ENCODE measurements at places on chromosomes 5 and 9.

- no peak for DNase-seq
Observed at GRCh38 chr5:58571501-58571900, 11.4 kb upstream of the RAB3C start.

GRCh38 chr5:80125962-80126480, 90.9 kb downstream of the THBS4 start:
- no peak for DNase-seq

DNA sequence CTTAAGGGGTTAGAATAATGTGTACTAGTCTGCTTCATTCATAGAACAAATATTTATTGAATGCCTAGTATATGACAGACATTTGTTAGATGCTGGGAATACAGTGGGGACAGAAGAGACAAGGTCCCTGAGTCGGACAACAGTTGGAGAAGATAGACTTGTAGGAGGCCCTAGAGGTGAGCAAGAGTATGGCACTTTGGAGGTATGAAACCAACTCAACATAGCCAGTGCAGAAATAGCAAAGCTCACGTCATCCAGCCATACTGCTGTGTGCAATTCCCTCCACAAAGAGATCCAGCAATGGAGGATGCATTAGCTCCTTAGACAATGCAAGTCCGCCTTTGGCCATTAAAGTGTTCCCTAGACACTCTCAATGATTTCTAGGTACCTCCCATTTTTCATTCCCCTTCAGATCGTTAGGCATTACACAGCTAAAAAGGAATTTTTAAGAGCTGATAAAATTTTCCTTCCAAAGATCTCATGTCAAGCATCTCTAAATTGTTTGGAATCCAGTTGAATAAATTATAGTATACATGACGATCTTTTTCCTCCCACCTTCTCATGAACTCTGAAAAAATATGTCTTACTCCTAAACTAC, 1949.6 kb upstream of the WWC1 start:
- peak; percentile 27 for DNase-seq

DNA sequence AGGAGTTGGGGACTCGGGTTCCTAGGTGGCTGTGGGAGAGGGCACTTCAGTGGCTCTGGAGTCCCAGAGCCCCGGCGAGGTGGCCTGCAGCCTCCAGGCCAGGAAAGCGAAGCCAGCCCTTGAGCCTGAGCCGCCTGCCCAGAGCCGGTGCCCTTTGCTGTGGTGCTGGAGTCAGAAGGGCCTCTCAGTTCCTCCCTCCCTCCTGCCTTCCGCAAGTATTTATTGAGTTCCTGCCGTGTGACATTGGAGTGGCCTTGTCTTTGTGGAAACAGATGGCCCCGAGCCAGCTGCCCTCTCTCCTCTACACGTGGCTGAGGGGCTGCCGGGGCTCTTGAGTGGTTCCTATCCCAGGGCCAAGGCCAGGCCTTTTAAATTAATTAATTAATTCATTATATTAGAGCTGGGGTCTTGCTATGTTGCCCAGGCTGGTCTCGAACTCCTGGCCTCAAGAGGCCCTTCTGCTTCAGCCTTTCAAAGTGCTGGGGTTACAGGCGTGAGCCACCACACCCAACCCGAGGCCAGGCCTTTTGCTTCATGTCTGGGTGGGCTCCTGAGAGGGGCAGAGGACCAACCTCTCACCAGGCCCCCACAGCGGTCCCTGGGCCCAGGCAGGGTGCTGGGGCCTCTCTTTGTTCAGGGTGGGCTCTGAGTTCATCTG, 45.6 kb upstream of the IER5L start:
- no peak for DNase-seq

GRCh38 chr5:180844432-180844831, 16.6 kb downstream of the ZFP62 start:
- no peak for DNase-seq

- DNase-seq: no peak
Observed at GRCh38 chr5:99922386-99922785, 612.8 kb upstream of the FAM174A start.

GRCh38 chr9:6356441-6356840, 28.3 kb downstream of the TPD52L3 start:
- no peak for DNase-seq

- DNase-seq: peak; percentile 53
Observed at GRCh38 chr9:95515272-95516113, 1.3 kb downstream of the PTCH1 start.

- DNase-seq: peak; percentile 49
Observed at GRCh38 chr9:116589392-116590354, 97.4 kb upstream of the TRIM32 start.

DNA sequence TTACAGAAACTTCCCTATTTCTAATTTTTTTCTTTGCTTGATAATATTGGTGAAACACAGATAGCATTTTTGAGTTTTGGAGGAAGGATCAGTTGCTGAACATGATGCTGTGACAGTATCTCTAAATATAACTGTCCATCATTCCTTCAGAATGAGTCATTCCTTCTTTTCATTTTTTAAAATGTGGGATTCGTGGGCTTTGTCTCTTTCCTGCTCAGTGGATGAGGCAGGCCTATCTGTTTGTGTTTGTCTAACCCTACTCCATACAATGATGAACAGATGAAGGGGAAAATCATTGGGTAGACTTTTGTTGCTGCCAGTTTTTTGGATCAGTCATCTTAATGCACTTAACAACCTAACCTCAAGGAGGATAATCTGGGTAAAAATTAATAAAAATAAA, 15.7 kb upstream of the OR13C8 start:
- DNase-seq: no peak

DNA sequence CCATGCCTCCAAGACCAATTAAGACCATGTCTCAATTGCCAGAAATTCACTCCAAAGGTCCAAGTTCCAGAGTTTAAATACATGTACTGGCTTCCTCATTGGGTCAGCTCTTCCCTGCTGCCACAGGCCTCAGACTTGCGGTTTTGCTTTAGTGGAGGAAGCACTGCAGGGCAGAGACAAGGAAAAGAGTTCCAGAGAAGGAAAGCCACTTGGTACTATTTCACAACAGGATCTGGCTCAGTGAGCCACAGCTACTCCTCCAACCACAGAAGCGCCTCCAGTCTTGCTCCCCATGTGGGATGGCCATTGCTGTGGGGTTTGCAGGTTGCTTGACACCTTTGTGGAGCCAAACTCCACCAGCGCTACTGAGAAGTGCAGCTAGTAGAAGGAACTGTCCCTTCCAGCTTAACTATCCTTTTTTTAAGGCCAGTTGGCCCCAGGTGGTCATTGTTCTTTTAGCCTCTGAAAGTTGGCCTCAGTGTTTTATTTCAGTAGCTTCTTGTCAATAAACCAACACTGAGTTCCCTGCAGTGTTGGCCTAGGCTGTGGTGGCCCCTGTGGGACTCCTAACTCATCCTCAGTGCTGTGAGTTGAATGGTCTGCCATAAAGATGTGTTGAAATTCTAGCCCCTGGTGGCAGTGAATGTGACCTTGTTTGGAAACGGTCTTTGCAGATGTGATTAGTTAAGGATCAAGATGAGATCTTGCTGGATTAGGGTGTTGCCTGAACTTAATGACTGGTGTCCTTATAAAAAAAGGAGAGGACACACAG, 93.7 kb upstream of the DAP start:
- no peak for DNase-seq

DNA sequence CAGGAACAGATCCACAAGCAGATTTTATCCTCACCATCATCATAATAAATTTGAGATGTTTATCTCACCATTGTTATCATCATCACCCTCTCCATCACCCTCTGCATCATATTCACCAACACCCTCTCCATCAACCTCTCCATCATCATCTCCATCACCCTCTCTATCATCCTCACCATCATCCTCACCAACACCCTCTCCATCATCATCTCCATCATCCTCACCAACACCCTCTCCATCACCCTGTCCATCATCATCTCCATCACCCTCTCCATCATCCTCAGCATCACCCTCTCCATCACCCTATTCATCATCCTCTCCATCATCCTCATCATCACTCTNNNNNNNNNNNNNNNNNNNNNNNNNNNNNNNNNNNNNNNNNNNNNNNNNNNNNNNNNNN, 567.0 kb upstream of the SGCD start:
- DNase-seq: no peak

- no peak for DNase-seq
Observed at GRCh38 chr5:179802950-179803562, 3.6 kb downstream of the MGAT4B start.

GRCh38 chr9:108534741-108535140, 321.0 kb downstream of the ACTL7B start:
- no peak for DNase-seq

DNA sequence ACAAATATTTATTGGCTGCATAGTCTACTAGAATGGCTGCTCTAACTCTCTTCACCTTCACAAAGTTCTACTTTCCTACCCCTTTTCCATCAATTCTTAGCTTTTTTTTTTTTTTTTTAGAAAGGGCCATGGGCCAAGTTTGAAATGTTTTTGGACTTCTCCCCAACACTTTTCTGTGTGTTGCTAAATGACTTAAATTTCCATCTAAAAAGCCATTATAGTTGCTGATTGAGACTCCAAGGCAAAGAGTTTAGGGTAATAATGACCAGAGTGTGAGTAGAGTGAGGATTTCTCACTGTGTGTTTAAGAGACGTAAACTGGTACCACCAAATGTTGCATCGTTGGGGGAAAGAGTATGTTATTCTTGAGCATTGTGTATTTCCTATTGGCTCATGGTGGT, 24.4 kb downstream of the TNC start:
- no peak for DNase-seq

DNA sequence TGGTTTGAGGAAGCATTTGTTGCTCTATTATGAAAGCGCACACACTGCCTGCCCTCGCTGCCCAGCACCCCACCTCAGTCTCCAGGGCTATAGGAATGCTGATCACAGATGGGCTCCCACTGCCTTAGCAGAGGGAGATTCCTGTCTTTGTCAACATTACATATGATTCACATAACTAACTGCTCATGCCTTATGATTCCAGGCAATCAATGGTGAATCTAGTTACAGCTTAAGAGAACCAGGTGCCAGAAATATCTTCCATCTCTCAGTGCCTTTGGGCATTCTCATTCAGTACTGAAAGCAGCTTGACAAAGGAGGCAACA, 458.9 kb upstream of the C9orf72 start:
- no peak for DNase-seq

DNA sequence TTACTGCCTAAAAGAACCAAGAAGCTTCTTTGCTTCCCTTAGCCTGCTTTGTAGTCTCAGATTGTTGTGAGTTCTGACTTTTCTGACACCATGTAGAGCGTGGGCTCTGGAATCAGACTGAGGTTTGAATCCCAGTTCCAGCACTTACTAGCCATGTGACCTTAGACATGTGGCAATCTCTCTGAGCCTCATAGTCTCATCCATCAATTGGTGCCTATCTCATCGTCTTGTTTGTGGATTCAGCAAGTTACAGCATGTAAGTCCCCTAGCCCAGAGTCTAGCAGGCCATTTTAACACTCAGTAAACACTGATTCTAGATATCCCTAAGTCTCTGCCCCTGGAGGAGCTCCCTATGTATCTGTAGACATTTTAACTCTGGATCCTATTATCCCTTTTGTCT, 94.7 kb downstream of the ANGPTL2 start:
- no peak for DNase-seq

All from HEK293T (cell line).